ENCODE measurements at places on chromosomes 5 and 9.

GRCh38 chr5:150846654-150847333 lies 473 bp downstream of the IRGM start:
- DNase-seq, result peak; percentile 59

GRCh38 chr5:95818181-95819147 lies 4.1 kb downstream of the GLRX start:
- DNase-seq, result no peak

GRCh38 chr5:10323588-10324488 lies 16.1 kb upstream of the CMBL start:
- DNase-seq, result no peak

DNA sequence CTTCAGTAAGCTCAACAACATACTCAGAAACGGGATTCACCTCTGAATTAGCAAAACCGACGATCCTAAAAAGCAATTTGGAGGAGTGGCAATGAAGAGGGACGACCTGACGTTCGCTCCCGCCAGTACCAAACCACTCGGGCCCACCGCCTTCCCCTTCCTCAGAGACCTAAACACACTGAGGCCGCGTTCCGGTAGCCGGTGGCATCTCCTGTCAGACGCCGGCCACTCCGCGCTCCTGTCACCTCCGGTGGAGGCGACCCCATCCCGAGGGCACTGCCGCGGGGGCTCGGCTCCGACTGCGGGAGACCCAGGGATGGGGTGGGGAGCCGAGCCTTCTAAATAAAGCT lies 617 bp downstream of the PPP6C start:
- DNase-seq, result peak; percentile 22

DNA sequence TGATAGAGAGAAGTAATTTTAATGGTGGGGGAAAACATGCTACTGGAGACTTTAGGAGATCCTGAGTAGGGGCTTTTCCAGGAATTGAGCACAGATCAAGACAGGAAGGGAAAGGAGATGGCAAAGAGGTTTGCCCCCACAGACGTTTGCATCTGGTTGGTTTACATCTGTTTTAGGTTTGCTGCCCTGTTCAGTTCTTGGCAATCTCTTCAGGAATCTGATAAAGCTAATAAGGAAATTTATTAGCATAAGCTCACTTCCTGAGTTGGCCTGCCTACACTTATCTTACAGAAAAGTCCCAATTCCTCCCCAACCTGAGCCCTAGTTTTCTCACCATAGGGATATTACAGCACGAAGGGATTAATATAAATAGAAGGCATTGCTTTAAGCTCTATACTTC lies 3.4 kb upstream of the CFAP95 start:
- no peak for DNase-seq

DNA sequence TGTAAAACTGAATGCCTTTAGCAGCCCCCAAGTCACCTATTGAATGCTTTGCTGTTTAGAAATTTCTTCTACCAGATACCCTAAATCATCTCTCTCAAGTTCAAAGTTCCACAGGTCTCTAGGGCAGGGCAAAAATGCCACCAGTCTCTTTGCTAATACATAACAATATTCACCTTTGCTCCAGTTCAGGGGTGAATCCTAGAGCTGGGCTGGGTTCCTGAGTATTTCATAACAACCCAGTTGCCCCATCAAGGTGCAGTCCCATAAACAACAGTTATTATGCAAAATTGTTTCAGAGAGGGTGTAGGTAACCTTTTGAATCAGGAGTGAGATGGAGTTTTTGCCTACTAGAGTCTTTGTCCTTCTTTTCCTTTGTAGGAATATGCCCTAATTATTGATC lies 19.0 kb upstream of the C1QTNF3 start:
- DNase-seq, result no peak

- no peak for DNase-seq
Measured at GRCh38 chr5:34474573-34475021, 181.5 kb upstream of the RAI14 start.

GRCh38 chr9:86368871-86369521 lies 14.8 kb upstream of the TUT7 start:
- no peak for DNase-seq

DNA sequence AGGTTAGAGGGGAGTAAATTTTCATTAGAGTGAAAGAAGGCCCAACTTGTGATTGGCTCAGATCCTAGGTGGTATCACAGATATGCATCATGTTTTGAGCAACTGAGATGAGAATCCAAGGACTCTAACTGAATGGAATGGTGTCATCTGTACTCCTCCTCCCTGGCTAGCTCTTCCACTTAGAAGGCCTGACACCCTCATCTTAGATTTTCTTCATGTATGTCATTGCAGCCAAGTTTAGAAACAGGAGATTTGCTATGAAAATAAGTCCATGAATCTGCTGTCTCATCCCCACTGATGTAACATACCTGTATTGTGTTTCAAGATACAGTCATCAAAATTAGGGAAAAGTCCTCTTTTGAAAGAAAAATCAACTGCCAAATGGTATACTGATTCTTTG lies 54.4 kb downstream of the ITGA1 start:
- no peak for DNase-seq

DNA sequence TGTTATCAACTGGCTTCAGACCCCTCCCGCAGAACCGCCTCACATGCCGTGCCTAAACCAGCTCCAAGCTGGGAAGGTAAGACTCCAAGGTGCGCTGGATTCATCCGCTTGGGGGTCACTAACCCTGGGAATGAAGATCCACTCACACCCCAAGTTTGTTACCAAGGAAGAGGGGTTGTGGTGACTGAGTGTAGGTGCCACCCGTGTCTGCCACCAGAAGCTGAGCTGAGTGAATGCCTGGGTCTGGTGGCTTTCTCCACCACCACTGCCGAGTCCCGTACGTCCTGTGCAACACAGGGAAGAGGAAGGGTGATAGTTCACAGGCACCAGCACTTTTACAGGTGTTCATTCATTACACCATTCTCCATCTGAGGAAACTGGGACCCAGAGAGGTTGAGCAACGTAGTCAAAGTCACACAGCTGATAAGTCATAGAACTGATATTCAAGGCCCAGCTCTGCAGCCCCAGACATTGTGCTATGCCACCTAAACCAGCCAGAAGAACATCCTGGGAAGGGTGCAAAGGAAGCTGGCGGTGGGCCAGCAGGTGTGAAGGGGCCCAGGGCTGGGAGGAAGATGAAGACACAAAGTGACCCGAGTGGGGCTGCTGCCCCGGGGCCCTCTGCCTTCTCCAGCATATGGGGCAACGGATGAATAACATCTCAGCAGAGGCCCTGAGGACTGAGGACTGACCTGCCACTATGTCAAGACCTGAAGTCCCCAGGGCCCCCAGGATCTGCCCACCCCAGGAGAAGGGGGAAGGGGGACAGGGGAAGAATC lies 70.9 kb upstream of the PPP1R26 start:
- no peak for DNase-seq

DNA sequence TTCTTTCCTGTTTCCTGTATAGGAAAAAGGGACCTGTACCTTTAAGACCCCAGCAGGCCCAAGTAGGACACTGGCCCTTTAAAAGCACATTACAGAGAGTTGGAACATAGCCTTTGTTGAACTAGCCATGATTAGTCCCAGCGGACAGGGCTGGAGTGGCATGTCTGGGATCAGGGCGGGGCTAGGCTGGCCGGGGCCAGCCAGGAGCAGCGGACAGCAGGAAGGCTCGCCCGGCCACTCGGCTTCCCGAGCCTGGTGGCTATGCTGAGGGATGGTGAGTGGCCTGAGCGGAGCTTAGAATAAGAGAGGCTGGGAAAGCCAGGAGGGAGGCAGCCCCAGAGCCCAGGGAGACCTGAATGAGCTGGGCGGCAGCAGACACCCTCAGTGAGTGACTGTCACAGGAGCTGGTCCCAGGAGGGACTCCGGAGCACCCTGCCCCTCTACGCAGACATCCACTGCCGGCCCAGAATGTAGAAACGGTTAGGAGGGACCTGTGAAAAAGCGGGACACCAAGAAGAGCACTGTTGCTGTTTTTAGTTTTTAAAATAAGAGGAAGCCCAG lies 92.1 kb downstream of the DAB2IP start:
- DNase-seq, result peak; percentile 94

GRCh38 chr9:127447416-127448111 lies 3.6 kb downstream of the RPL12 start:
- no peak for DNase-seq

DNA sequence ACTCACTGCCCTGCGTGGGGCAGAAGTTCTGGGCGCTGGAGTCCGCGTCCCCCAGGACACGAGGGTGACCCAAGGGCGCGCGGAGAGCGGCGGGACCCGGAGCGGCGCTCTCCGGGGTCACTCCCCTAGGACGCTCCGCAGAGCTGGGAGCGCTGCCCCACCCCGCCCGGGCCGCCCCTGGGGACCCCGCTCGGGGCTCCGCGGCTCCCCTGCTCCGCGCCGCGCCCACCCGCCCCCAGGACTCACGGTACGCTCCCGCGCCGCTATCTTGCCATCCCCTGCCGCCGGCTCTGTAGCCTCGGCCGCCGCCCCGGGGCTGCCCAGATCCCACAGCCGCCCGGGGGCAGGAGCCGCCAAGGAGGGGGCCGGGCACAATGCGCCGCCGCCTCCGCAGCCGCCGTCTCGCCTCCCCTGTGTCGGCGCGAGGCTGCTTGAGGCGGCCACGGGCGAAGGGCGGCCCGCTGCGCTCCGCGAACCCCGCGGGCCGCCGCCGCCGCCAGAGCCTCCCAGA lies 303 bp downstream of the LIFR start:
- DNase-seq, result no peak

- DNase-seq, result no peak
Measured at GRCh38 chr5:56849671-56850070, 34.3 kb downstream of the MAP3K1 start.

GRCh38 chr9:34665067-34665380 lies 2.6 kb upstream of the CCL27 start:
- no peak for DNase-seq

- DNase-seq, result peak; percentile 88
Measured at GRCh38 chr5:141512390-141512910, 23.6 kb downstream of the PCDHGC5 start.

DNA sequence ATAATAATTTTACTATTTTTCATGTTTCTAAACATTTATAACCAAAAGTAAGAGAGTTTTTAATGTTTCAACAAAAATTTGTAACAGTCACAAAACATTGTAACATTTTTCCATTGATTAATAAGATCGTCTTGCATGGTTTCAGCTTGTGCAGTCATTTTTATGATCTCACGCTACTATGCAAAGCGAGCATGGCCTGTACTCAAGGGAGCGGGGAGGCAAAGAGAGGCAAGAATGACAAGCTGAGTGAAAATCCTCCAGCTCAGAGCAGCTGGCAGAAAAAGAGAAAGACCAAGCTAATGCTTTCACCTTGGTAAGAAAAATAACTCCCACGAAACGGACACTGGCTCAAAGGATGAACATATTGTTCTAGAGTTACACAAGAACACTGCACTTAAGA lies 90.0 kb upstream of the SV2C start:
- DNase-seq, result no peak

GRCh38 chr9:3721096-3721495 lies 195.3 kb upstream of the RFX3 start:
- no peak for DNase-seq

GRCh38 chr5:50730841-50731240 lies 64.4 kb downstream of the PARP8 start:
- DNase-seq, result no peak

DNA sequence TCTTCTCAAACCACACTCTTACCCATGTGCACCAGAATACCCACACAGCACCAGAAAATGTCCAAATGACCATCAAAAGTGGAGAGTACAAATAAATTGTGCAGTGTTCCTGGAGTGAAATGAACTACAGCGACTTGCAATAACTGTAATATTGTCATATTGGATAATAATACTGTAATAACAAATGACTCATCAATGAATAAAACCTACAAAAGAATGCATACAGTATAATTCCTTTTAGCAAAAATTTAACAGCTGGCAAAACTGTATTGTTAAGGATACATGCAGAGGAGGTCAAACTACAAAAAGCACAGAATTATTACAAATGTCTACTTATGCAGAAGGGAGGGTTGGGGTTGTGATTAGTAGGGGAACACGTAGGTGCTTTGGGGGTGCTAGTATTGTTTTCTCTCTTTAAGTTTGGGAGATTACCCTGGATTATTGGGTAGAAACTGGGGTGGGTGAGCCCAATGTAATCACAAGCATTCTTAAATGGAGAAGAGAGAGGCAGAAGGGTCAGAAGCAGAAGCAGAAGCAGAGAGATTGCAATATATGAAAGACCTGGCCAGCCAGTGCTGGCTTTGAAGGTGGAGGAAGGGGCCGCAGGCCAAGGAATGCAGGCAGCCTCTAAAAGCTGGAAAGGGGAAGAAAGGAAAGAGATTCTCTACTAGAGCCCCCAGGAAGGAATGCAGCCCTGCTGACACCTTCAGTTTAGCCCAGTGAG lies 21.8 kb downstream of the IRF1 start:
- no peak for DNase-seq

DNA sequence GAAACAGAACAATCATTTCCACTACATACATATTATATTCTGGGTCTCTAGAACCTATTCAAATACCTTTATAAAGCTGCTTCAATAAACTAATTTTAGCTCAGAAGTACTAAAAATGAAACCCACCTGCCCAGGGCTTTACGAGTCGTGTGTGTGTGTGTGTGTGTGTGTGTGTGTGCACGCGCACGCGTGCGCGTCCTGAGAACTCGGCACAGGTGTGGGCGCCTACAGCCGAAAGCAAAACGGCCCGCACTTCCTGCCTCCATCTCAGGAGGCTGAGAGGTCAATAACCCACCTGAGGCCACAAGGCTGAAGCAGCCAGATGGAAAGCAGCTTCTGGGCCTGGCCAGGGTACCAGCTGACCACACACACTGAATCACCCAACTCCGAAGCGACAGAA lies 3.0 kb downstream of the CLPTM1L start:
- no peak for DNase-seq

DNA sequence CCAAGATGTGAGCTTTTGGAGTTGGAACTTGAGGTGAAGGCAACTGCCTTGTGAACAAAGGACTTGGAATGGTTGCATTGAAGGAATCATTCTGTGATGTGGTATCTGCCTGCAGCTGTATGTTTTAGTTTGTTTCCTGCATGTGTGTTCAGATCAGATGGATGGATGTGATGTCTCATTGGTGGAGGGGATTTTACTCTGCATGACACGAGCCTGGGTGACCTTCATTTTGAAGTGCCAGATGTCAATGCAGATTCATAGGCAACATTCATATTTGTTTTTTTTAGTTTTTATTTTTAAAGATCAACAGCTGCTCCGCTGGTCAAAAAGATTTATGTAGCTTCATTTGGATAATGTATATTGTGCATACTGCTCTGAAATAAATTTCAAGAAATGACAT lies 13.5 kb downstream of the FBXL7 start:
- DNase-seq, result no peak

DNA sequence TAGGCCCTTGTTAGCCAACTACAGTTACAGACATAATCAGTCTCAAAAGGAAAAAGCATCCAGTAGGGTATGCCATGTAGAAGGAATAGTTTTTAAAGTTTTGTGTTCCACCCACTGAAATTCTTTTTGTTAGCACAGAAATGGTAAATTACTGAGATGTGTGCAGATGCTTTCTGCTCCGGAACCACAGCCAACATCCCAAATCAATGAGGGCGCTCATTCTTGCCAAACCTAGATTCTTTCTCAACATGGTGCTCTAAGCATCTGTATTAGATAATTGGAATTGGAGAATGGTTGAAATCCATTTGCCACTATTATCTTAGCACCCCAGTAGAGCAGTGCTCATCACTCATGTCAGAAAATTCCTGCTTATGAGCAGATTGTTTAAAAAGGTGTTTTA lies 127.8 kb downstream of the SEC61B start:
- DNase-seq, result no peak
